ENCODE measurements at places on chromosomes 7 and 10.

DNA sequence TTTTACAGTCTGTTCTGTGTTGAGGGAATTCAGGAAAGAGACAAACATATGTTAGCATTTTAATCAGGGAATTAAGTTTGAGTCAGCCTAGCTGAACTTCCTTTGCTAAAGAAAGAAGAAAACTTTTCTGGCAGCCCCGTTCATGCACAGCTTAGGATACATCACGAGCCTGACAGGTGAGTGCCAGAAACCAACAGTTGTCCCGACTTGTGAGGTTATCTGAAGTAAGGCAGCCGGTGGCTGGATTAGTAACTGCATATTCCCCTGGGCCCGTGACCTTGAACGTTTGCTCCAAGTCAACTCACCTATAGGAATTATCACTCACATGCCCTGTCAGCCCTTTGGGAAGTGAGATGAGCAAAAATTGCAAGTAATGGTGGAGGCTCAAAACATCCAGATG is 24.1 kb downstream of the RBM17 start:
- DNase-seq: no peak

DNA sequence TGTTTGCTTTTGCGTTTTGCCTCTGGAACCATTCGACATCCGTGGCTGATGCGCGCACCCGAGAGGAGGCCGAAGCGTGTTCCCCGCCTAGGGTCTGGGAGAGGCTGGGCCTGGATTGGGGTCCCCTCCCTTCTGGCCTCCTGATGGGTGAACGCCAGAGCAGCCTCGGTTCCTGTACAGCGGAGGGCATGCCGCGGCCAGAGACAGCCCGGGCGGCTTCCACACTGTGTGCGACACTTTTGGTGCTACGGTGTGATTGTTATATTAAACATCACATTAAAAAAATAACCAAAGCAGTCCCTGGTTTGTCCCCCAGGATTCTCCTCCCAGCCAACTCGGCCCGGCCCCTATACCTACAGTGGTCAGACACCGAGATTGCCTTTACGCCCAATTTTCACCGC is 3.7 kb upstream of the HOXA7 start:
- DNase-seq: no peak

GRCh38 chr10:49299816-49300139 is 808 bp downstream of the C10orf71 start:
- DNase-seq: no peak

DNA sequence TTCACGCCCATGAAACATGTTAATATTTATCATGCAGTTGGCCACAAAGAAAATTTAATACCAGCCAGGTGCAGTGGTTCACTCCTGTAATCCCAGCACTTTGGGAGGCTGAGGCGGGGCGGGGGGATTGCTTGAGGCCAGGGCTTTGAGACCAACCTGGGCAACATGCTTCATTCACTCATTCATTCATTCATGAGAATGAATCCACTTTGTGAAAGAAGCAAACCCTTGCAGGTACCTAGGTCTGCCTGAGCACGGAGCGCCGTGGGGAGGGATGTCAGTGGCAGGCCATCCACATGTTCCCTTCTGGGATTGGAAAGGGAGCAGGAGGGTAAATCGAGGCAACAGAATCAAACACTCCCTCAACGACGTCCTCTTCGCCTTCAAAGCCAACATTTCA is 4.7 kb downstream of the ANXA11 start:
- DNase-seq: no peak

DNA sequence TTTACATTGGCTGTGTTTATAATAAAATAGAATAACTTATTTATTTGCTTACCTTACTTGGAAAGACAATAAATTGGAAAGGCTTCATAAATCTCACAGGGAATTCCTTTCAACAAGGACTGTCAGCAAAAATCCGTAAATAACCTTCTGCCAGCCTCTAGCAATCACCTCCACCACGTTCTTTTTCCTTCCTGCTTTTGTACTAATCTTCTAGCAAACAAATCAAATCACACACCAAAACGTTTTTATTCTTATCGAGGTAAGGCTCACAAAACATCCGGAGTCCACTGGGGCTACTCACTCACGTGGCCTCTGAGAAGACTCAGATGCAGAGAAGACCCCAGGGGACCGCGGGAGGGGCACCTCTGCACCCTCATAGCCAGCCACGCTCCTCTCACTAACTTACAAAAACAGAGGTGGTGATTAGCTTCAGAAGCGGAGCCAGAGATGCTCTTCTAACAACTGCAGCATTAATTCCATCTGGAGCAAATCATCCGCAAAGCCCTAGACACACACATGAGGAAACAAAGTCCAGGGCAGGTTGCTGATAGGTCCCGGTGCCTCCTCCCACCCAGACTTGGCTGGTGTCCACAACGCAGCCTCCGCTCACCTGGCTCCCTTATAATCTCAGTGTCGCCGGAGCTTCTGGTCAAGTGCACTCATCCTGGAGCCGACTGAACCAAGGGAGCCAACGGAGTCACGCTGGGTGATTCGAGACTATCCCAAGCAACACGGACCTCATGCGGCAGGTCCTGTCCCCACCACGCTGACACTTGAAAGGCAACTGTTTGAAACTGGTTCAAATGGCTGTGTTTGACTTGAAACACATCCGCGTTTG is 22.5 kb downstream of the CTBP2 start:
- no peak for DNase-seq

GRCh38 chr10:13779748-13780147 is 193.0 kb downstream of the PRPF18 start:
- no peak for DNase-seq

- no peak for DNase-seq
These were observed 1.5 kb upstream of the DLX5 start for GRCh38 chr7:97025983-97026714.

DNA sequence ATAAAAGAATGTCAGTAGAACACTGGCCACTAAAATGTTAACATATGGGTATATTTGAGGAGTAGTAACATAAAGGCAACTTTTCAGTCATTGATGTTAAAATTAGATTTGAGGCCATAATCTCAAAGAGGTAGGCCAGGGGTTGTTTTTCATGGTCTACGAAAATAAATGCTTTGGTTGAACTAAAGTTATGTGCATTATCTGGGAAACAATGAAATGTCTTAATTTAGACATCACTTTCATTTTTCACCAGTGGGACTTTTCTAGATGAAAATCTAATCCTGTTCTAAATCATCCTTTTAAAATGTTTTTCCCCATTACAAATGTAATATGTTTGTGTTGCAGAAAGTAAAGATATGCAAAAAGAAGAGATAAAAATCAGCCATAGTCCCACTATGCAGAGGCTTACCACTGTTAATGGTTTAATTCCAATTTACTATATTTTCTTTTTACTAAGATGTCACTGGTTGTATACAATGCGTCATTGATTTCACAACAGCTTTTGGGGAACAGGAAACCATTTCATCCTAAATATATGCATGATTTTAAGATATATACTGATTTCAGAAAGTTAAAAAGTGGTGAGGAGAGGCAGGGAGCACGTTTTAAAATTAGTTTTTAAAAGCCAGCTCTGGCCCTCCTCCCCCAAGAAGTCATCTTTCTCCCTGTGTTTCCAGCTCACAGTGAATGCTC is 64.3 kb downstream of the ARID5B start:
- no peak for DNase-seq

DNA sequence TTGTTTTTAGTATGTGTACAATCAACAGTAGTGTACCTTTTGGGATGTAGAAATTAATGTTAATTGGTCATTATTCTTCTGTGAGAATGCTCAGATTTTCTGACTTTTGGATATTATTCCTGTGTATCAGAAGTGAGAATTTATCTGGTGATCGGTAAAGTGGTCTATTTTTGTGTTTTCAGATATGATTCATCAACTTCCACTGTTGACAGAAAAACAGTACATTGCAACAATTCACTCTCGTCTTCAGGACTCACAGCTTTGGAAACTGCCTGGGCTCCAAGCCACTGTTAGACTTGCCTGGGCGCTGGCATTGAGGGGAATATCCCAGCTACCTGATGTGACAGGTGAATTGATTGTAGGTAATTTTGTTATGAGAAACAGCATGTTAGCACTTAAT is 20.9 kb downstream of the NUP205 start:
- DNase-seq: no peak

GRCh38 chr10:52853704-52854103 is 81.1 kb upstream of the MBL2 start:
- DNase-seq: no peak

GRCh38 chr7:77428777-77429231 is 12.7 kb upstream of the GSAP start:
- DNase-seq: no peak

- no peak for DNase-seq
These were observed 27.7 kb downstream of the ZCCHC24 start for GRCh38 chr10:79417731-79418130.

- no peak for DNase-seq
These were observed 22.6 kb upstream of the DDX50 start for GRCh38 chr10:68878496-68878895.

GRCh38 chr7:77887567-77887966 is 89.0 kb downstream of the PHTF2 start:
- DNase-seq: no peak

- no peak for DNase-seq
These were observed 36.5 kb downstream of the AIFM2 start for GRCh38 chr10:70096016-70096704.

GRCh38 chr10:124403548-124403947 is 15.2 kb downstream of the OAT start:
- DNase-seq: peak; percentile 51

DNA sequence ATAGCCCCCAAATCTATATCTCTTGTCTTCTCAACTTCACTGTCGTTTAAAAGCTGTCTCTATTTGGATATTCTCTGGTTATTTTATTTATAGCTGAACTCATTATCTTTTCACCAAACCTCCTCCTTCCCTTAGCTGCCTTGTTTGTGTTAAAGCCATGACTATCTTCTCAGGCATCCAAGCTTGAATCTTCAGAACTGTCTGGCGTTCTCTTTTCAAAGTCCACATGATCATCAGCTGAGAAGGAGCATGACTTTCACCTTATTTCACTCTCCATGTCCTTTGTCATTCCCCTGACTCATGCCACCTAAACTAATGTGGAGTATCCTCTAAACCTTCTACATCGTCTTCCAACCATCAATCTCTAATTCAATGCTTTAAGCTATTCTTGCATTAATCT is 5.7 kb upstream of the GLCCI1 start:
- DNase-seq: no peak

DNA sequence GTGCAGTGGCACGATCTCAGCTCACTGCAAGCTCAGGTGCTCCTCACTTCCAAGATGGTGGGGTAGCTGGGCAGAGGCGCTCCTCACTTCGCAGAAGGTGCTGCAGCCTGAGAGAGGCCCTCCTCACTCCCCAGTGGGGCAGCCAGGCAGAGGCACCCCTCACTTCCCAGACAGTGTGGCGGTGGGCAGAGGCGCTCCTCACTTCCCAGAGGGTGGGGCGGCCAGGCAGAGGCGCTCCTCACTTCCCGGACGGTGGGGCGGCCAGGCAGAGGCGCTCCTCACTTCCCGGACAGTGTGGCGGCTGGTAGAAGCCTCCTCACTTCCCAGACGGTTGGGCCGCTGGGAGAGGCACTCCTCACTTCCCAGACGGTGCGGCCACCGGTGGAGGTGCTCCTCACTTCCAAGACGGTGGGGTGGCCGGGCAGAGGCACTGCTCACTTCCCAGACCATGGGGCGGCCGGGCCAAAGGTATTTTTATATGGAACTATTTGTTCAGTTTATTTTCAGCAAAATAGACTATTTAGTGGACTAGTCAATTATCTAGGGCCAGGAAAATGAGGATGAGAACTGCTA is 57.7 kb upstream of the PPP1R9A start:
- no peak for DNase-seq

GRCh38 chr10:107442035-107442505 is 277.6 kb upstream of the SORCS1 start:
- no peak for DNase-seq

- no peak for DNase-seq
These were observed 28.6 kb downstream of the TMEM178B start for GRCh38 chr7:141102436-141102835.

- DNase-seq: no peak
These were observed 25.9 kb upstream of the GOLGA7B start for GRCh38 chr10:97823734-97824133.

- no peak for DNase-seq
These were observed 106.9 kb downstream of the ZNF467 start for GRCh38 chr7:149666360-149666945.

DNA sequence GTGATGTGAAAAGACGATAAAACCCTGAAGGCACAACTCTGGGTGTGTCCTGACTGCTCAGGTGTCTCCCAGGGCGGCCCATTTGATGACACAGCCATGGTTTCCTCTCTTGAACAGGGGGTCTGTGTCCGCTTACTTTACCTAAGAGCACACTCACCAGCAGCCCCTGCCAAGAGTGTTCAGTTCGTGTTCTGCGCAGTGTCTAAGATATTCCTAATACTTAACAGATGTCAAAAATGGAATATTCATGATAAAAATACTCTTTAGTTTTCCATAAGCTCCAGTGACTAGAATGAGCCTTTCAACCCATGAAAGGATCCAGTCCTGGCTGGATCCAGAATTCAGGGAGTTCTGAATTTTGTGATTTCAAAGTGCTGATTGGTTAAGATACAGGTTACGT is 492.4 kb downstream of the TNS3 start:
- no peak for DNase-seq

GRCh38 chr7:106964466-106964865 is 80.0 kb upstream of the PRKAR2B start:
- no peak for DNase-seq

DNA sequence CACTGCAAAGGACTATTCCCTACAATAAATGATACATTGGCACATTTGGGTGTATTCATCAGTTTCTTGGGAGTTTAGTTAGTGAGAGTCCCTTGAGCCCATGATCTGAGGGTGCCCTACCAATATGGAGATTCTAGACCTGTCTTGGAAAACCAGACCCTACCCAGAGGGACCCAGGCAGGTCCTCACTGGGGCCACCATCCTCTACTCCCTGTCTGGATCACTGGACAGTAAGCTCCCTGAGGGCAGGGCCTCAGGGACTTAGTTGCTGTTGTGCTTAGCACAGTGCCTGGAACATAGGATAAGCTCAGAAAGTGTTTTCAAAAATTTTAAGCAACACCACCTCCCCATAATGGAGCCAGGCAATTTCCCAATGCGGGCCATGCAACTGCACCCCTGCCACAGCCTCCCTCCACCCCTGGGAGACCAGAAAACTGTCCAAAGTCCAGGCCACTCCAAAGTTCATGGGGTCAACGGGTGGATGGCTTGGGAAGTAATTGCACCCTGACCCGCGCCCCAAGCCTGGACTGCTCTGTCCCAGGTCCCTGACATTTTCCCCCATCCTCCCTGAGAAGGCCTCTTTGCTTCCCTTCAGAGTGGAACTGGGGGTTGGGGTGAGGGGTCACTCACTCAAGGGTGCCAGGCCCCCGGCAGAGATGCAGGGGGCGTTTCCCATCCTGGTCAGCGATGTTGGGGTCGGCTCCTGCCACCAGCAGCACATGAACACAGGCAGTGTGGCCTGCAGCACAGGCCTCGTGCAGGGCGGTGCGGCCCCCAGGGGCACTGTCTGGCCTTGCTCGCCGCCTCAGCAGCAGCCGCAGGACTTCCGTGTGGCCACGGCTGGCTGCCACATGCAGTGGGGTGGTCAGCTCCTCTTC is 1.0 kb downstream of the ASB10 start:
- no peak for DNase-seq

- no peak for DNase-seq
These were observed 313.0 kb upstream of the GLI3 start for GRCh38 chr7:42549866-42550485.

GRCh38 chr10:15624401-15625196 is 95.1 kb downstream of the ITGA8 start:
- DNase-seq: no peak

GRCh38 chr10:80702143-80702542 is 164.4 kb downstream of the SH2D4B start:
- no peak for DNase-seq

Measured in CD8-positive, alpha-beta memory T cell (primary cell).